ENCODE measurements at places on chromosomes 7 and 10.

- DNase-seq, result peak; percentile 63
Observed at GRCh38 chr7:93890041-93890463, 501 bp downstream of the TFPI2 start.

- no peak for DNase-seq
Observed at GRCh38 chr10:42755028-42755451, 27.6 kb upstream of the BMS1 start.

GRCh38 chr7:45268013-45268412 lies 110.4 kb downstream of the RAMP3 start:
- no peak for DNase-seq

GRCh38 chr10:18988338-18988737 lies 60.3 kb upstream of the MALRD1 start:
- DNase-seq, result no peak

DNA sequence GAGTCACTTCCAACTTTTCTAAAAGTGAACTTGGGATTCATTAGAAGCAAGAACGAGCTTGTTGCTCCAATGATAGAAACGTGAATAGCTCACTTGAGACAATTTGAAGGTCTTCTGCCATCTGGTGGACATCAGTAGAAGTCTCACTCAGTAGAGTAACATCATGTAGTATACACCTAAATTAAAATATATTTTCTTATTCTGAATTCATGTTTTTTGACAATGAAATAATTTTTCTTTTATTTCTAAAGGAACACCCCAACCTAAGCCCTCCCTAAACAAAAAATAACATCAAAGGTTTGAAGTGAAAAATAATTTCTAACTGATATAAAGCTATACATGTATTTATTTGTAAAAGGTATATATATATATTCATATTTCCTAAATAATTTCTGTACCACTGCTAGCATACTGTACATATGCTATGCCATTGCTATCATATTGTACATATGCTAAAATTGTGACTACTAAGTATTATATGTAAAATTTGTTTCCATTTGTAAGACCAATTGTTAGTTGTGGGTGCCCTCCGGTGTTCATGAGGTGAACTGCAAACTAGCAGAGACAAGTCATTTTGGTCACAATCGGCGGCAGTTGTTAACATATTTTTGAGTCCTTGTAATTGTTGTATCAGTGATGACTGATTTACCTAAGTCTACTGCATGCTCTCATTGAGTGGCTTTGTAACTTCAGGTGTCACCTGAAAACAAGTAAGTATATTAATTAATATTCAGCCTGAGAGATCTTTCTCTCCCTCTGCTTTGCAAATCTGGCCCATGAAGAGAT lies 121.9 kb downstream of the PTPRZ1 start:
- peak; percentile 81 for DNase-seq

DNA sequence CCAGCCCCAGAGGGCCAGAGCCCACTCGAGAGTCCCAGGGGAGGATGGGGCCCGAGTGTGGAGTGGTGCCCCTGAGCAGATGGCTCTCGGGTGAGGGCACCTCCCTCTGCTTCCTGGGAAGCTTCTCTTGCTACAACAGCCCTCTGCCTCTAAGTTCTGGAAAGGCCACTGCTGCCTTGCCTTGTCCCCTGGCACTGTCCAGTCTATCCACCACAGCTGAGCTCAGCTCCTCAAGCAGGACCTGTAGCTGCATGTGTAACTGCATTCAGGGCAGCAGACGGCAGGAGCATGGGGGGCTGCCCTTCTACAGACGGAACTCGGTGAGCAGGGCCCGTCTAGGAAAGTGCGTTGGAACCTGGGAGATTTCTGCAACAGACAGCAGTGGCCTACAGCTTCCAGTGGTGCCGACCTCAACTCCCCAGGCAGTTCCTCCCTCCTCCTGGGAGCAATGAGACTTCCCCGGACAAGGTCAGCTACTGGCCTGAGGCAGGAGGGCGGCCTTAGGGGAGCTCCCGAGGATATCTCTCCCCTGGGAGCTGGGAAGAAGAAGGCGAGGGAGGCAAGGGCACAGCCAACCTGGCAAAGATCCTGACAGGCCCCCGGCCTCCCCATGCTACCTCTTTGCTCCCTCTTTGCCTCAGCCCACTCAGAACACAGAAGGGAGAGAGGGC lies 88.5 kb downstream of the DLG5 start:
- DNase-seq, result no peak

- peak; percentile 93 for DNase-seq
Observed at GRCh38 chr10:32961895-32962369, 3.9 kb upstream of the ITGB1 start.

GRCh38 chr10:7491949-7492659 lies 81.3 kb upstream of the SFMBT2 start:
- DNase-seq, result no peak

- peak; percentile 79 for DNase-seq
Observed at GRCh38 chr7:99141841-99142726, 1.8 kb downstream of the SMURF1 start.

DNA sequence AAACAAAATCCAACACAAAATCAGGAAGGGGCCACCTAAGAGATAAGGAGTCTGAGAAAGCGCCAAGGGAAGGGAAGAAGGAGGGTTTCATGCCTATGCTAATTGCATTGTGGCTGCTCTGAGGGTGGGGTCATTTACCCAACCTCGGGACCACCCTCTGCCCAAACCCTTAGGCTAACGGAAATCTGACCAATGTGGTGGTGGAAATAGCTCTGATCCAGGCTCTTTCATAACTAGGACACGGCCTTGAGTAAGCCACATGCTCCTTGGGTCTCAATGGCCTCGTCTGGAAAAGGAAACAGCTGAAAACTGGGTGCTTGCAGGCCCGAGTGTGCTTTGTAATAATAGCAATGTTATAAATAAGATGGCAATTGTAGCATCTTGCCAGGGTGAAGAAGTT lies 14.9 kb upstream of the SRGN start:
- DNase-seq, result no peak

DNA sequence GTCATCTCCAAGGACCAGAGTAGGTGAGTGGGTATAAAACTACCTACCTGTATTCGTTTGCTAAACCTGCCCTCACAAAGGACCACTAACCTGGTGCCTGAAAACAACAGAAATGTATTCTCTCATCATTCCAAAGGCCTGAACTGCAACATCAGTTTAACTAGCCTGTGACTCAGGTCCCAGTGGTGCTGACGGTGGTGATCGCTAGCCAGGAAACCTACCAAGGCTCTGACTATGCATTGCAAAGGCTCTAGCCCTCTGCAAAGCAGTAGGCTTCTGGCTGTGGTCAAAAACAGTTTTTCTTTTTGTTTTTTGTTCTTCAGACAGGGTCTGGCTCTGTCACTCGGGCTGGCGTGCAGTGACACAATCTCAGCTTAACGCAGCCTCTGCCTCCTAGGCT lies 107.5 kb downstream of the NPTX2 start:
- DNase-seq, result no peak

GRCh38 chr10:124703778-124704427 lies 40.3 kb downstream of the FAM53B start:
- no peak for DNase-seq

GRCh38 chr7:79979437-79979836 lies 155.2 kb upstream of the GNAI1 start:
- peak; percentile 92 for DNase-seq

DNA sequence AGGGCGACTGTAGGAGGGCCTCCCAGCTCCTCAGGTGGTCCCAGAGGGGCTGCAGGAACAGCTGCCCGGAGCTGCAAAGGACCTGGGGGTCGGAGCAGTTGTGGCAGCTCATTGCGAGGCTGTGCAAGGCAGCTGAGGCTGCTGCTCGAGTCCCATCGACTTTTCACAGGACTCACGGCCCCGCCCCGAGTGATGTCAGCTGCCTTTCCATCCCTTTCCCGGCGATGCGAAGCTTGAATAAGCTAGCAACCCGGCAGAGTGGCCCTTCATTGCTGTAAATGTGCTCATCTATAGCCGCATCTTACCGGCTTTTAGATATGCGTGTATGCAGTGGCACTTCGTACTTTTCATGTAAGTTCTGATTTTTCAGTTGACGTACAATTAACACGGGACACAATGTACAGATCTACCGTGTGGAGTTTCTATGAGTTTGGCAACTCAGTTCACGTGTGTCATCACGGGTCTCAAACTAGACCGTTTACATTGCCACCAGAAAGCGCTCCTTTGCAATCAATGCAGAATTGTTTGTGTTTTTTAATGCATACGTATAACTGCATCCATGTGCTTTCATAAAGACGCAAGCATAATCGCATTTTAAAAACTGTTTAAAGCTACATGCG lies at the start of gene CH25H:
Gene CH25H, minus strand, starts transcription at position 137 of the 620 bp plus-strand sequence. Its CDS starts 25 bp downstream, at position 112.
- DNase-seq, result peak; percentile 74

GRCh38 chr7:1040790-1041189 lies 3.6 kb upstream of the GPR146 start:
- DNase-seq, result peak; percentile 76

DNA sequence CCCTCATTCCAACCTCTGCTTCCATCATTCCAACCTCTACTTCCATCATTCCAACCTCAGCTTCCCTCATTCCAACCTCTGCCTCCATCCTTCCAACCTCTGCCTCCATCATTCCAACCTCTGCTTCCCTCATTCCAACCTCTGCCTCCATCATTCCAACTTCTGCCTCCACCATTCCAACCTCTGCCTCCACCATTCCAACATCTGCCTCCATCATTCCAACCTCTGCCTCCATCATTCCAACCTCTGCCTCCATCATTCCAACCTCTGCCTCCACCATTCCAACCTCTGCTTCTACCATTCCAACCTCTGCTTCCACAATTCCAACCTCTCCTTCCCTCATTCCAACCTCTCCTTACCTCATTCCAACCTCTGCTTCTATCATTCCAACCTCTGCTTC lies 30.3 kb downstream of the CCDC71L start:
- no peak for DNase-seq

DNA sequence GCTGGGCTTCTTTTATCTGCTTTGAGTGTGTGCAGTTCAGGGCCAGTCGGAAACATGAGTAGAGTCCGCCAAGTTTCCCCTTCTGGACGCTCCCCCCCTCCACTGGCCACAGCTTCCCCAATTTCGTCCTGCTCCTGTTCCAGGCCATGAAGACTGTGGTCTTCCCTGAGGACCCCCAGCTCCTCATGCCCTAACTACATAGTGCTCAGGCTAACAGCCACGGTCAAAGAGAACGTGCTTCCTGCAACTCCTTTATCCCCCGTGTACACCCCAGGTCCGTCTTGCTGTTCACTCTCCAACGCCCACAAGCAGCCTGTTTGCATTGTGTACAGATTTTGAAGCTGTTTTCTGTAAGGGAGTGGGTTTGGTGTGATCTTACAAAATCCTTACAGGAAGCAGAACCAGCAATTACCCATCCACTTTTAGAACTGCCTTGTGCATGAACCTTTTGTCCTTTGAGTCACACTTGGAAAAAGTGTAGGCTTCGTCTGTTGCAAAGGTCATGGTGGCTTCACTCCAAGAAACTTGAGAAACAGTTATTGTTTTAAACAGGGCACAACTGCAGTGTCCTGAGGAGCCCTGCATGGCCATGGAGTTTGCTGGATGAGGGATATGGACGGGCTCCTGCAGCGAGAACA lies 77.0 kb upstream of the FAM20C start:
- DNase-seq, result peak; percentile 10

GRCh38 chr7:90411510-90411909 lies 8.2 kb downstream of the CLDN12 start:
- DNase-seq, result peak; percentile 17

GRCh38 chr7:149869291-149869650 lies 4.5 kb upstream of the ATP6V0E2 start:
- no peak for DNase-seq

GRCh38 chr7:27189997-27190748 lies 5.1 kb upstream of the HOXA11 start:
- no peak for DNase-seq

DNA sequence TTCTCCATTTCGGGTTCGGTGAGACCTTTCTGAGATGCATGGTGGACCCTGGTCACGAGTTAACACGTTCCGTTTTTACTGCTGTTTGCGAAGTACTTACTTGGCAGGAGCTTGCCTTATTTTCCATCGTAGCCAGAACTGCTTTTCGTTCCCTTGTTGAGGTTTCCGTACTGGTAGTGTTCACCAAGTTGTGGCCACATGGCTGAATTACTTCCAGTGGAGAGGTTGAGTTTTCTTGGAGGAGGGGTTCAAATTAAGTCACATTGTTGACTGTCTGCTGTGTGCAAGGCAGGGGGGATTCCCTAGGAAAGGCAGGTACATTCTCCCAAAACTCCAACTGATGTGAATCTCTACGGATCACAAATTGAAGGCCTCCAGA lies 4.0 kb downstream of the MXI1 start:
- DNase-seq, result no peak

- no peak for DNase-seq
Observed at GRCh38 chr7:133048589-133048988, 33.3 kb downstream of the CHCHD3 start.

- DNase-seq, result peak; percentile 74
Observed at GRCh38 chr10:63430091-63430998, 35.4 kb downstream of the JMJD1C start.

DNA sequence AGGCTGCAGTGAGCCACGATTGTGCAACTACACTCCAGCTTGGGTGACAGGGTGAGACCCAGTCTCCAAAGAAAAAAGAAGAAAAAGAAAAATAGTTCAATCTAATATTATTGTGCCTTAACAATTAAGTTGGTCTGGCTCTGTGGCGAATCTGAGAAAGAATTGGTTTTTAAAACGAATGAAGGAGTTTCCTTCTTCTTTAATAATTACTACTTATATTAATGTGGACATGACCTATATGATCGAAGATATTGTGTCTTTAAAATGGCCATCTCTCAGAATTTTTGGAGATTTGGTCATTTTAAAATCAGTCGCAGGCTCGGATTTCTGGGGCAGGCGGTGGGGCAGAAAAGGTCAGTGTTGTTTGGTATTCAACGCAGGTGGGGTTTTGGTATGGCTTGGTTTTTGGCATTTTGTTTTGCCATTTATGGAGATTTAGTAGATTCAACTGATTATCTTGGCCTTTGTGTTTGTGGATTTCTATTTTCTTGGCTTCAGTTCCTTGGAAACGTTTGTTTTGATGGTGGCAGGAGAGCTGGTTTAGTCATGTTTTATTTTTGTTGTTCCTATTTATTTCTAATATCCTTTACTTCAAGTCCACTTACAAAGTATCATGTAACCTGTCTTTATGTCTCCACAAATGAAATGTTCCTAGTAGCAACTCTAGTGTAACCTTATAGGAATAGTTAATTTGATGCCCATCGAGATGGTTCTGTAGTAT lies 178.8 kb upstream of the MKLN1 start:
- no peak for DNase-seq

- peak; percentile 82 for DNase-seq
Observed at GRCh38 chr10:119652361-119652730, 1.2 kb downstream of the BAG3 start.

DNA sequence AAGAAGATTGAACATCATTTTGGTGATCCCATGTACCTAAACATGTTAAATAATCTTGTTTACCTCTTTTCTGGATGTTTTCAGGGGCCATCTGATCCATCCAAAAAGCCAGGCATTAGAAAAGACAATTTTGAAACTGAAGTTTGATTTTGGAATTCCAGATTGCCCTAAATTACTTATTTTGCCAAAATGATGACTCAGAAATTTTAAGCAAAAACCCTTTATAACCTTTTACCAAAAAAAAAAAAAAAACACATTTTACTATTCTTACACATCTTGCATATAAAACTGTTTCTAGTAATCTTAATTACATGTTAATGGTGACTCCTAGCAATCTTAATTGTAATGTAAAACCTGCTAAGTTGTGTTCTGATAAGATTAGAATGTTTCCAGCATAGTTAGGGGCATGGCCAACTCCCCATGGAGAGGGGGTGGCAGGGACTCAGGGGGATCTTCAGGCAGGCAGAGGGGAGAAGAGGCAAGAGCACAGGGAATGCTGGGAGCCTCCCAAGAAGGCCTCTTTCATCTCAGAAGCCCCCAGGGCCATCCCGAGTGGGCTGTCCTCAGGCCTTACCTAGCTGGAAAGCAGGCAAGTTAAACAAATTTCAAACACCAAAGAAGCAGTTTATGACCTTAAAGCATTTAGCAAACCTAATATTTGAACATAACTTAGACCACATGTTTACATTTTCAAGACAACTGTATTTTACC lies 25.8 kb upstream of the AKR1C3 start:
- no peak for DNase-seq

- no peak for DNase-seq
Observed at GRCh38 chr7:149281508-149282330, 19.7 kb downstream of the ZNF783 start.

Measured in IMR-90 (cell line).